ENCODE measurements at places on chromosomes 16 and 17. TPM values are rescaled to one million over a fixed set of nuclear protein-coding genes. Genes with fewer than 3 reads are reported as not detected.

GRCh38 chr16:81738783-81739496, 40.2 kb upstream of the PLCG2 start:
- DNase-seq, result no peak

Gene SNAI3
- not detected for total RNA-seq

GRCh38 chr17:59330053-59330942, 1.2 kb upstream of the YPEL2 start:
- DNase-seq, result no peak

DNA sequence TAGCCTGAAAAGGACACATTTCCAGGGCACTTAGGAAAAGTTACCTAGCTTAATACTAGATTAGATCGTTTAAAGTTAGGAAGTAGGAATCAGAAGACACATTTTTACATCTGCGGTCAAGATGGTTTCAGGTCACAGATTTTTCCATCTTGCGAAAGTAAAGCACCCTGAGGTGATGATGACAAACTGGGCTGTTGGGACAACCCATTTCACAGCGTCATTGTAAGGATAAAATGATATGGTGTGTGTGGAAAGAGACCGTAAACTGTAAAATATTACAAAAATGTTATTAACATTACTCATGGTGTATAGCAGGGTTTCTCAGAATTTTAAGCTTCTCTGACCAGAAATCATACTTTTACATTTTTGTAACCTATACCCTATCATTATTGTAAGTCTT, 10.1 kb upstream of the MAP2K6 start:
- DNase-seq, result no peak
